Gastroesophageal sphincter (tissue), 4 donors: ENCODE measurements at places on chromosomes 2 and 18.
A peak's percentile ranks its signal among the peaks of the same experiment; 100 is the strongest.

DNA sequence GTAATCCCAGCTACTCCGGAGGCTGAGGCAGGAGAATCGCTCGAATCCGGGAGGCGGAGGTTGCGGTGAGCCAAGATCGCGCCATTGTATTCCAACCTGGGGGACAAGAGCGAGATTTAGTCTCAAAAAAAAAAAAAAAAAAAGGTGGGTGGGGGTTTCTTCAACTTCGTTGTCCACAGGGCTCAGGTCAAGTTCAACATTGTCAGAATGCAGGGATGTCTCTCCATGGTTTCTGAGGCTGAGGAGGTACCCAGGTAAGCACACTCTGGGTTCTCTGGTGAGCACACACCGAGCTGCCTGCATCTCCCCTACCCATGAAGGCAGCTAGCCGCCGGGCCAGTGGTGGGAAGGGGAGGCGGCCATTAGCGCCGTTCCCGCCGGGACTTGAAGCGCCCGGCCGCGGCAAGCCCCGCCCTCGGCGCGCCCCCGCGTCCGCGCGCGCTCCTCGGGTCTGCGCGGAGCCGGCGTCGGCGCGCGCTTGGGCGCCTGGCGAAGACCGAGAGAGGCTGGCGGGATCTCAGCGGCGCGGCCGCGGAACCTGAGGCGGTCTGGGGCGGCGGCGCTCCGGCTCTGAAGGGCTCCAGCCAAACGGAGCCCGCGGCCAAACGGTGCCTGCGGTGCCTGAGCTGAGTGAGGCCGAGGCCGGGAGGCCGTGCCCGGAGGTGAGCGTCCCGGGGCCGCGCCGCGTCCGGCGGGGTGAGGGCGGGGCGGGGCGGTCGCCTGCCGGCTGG is at the start of gene UBXN2A:
UBXN2A (plus strand) TSS at position 477 of the 731 bp plus-strand sequence. CDS start 17,852 bp downstream, outside the sequence.
- H3K4me1 ChIP-seq, result peaks cover 4% of the 10 kb centered on the region
- no peaks in the 10 kb centered on the region for H3K27me3 ChIP-seq
- H3K27ac ChIP-seq, result peak within 1 kb of the TSS; percentile 75
- peak within 1 kb of the TSS; percentile 97 for H3K4me3 ChIP-seq

DNA sequence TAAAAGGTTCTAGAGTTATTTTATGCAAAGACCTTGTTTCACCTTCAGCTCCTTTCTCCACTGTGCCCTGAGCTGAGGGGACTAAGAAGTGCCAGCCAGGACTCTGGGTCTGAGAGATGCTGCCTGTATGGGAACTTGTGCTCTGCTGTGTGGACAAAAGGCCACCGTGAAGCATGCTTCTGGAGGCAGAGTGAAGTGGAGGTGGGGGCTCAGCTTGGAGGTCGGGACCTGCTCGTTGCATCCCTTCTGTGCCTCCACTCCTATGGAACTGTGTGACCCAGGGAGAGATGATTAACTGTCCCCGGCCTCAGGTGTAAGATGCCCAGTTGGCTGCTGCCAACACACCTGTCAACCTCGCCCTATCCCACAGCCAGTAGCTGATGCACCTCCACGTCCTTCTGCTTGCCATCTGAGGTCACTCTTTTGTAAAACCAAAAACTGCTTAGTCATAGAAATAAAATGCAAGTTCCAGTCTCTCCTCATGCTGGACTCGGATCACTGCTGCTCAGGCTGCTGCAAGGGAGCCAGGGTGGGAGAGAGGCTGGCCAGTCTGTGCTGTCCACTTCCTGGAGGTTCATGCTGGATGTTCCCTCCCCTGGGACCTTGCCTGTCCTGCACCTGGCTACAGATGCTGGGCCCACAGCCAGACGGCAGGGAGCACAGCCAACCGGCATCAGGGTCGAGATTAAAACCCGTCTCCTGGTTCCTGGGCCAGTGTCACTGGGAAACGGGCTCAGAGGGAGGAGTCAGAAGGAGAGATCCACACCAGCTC is 113.2 kb downstream of the ACKR3 start:
- no peaks in the 10 kb centered on the region for H3K27me3 ChIP-seq
- H3K4me1 ChIP-seq, result no peaks in the 10 kb centered on the region
- H3K36me3 ChIP-seq, result no peaks in the 10 kb centered on the region
- H3K27ac ChIP-seq, result no peak overlapping the region
- ATAC-seq, result no peak
- no peak overlapping the region for H3K4me3 ChIP-seq

DNA sequence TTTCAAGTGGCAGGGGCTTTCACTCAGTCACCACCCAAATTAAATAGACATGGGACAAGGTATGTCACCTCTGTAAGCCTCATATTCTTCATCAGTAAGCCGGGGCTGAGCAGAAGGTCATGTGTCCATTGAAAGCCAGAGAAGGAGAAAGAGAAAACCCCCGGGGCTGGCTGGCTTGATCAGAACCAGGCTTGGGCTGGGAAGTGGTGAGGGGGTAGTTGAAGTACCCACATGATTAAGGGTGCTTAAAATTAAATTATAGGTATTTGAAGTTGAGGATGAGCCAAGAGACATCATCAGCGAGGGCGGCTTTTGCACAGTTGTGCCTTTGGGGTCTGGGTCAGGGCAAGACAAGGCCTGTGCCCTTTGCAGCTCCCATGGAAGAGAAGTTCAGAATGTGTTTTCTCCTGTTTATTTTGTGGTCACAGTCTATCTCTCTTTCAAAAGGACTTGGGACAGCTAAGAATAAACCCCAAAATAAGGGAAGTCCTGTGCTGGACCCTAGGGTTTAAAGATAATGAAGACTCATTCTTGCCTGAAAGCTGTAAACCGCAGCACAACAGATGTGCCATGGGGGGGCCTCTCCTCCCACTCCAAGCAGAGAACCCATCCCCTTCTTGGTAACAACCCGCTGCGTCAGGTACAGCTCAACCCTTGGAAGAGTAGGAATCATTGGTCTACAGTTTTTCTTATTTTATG is 10.7 kb downstream of the DBI start:
- no peak overlapping the region for H3K27ac ChIP-seq
- H3K4me3 ChIP-seq, result no peak overlapping the region
- no peaks in the 10 kb centered on the region for H3K4me1 ChIP-seq
- H3K27me3 ChIP-seq, result no peaks in the 10 kb centered on the region

DNA sequence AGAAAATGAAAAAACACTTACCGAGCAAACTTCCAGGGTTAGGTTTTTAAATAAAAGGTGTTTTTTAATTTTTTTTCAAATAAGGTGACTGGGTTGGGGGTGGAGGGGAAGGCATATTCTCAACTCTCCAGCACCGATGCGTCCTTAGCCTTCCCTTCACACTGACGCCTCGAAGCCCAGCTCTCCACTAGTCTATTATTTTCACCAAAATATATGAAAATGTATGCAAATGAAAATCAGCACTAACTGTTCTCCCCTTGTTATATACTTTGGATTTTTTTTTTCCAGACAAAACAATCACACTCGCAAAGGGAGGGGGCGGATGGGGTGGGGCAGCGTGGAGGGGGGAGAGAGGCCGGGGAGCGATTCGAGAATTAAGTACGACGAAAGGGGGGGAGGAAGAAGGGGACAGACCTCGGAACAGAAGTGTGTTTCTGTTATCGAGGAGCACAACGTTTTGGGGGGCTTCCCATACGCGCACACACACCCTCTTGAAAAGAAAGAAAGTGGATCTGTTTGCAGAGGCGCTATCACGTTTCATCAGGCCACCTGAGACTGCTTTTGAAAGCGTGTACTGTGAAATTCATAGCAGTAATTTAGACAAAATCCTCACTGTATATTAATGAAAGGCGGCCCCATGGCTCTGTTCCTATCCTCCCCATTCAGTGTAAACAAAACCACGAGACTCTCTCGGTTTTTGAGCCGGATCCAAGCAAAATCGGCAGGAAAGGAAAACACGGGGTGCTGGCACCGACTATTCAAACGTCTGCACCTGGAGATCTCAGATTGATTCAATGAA is 2.4 kb upstream of the POU3F3 start:
- no peak for ATAC-seq
- no peaks in the 10 kb centered on the region for H3K4me1 ChIP-seq
- peak overlapping the region; percentile 48 for H3K4me3 ChIP-seq
- H3K27me3 ChIP-seq, result peaks cover 97% of the 10 kb centered on the region
- peak overlapping the region; percentile 53 for H3K27ac ChIP-seq
- no peaks in the 10 kb centered on the region for H3K36me3 ChIP-seq

- no peak overlapping the region for H3K27ac ChIP-seq
- no peaks in the 10 kb centered on the region for H3K4me1 ChIP-seq
- no peaks in the 10 kb centered on the region for H3K36me3 ChIP-seq
- ATAC-seq, result no peak
- H3K4me3 ChIP-seq, result no peak overlapping the region
These were observed 226.1 kb downstream of the DOK6 start for GRCh38 chr18:69626643-69627242.

GRCh38 chr2:222479859-222480258 is 55.5 kb downstream of the SGPP2 start:
- ATAC-seq, result no peak
- H3K4me3 ChIP-seq, result no peak overlapping the region
- no peaks in the 10 kb centered on the region for H3K27me3 ChIP-seq
- no peak overlapping the region for H3K27ac ChIP-seq

- H3K4me1 ChIP-seq, result peaks cover 6% of the 10 kb centered on the region
- no peaks in the 10 kb centered on the region for H3K36me3 ChIP-seq
- H3K27me3 ChIP-seq, result no peaks in the 10 kb centered on the region
- no peak overlapping the region for H3K27ac ChIP-seq
These were observed 23.7 kb downstream of the FAM178B start for GRCh38 chr2:96962567-96963203.

DNA sequence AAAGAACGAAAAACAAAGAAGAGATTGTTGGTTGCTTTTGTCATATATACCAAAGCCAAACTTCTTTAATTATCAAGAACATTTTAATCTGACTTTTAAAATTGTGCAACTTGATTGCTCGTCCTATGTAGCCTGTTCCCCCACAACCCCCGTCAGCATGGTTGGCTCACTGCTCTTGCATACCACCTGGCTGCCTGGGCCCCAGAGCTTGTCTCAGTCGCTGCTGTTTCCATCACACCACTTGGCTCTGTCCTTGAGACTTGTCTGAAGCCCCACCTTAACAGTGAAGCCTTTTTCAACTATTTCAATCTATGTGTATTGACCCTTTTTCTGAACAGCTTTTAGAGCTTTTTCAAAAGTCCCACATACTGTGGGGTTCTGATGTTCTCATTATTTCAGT is 270.8 kb downstream of the ZNF407 start:
- no peaks in the 10 kb centered on the region for H3K4me1 ChIP-seq
- no peak overlapping the region for H3K4me3 ChIP-seq
- H3K27ac ChIP-seq, result no peak overlapping the region
- no peaks in the 10 kb centered on the region for H3K36me3 ChIP-seq

DNA sequence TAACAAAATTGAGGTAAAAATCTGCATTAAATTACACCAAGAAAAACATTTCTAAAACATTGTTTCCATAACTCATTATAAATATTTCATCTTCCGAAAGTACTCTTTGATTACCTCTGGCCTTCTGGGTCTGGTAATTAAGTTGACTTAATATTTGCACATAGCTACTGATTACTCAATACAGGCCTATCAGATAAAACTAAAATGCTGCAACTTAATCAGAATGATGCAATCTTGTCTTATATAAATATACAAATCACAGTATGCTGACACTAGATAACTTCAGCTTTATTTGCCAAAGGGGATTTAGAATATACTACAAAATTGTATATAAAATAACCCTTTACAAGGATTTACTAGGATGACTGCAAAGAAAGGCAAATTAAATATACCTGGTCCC is 49.3 kb downstream of the SLC35F5 start:
- no peak for ATAC-seq
- peaks cover 40% of the 10 kb centered on the region for H3K36me3 ChIP-seq
- no peak overlapping the region for H3K27ac ChIP-seq
- no peaks in the 10 kb centered on the region for H3K4me1 ChIP-seq

GRCh38 chr2:88602022-88602421 is 25.2 kb downstream of the EIF2AK3 start:
- no peaks in the 10 kb centered on the region for H3K36me3 ChIP-seq
- H3K4me3 ChIP-seq, result no peak overlapping the region
- H3K4me1 ChIP-seq, result no peaks in the 10 kb centered on the region
- H3K27ac ChIP-seq, result no peak overlapping the region
- H3K27me3 ChIP-seq, result no peaks in the 10 kb centered on the region
- no peak for ATAC-seq

DNA sequence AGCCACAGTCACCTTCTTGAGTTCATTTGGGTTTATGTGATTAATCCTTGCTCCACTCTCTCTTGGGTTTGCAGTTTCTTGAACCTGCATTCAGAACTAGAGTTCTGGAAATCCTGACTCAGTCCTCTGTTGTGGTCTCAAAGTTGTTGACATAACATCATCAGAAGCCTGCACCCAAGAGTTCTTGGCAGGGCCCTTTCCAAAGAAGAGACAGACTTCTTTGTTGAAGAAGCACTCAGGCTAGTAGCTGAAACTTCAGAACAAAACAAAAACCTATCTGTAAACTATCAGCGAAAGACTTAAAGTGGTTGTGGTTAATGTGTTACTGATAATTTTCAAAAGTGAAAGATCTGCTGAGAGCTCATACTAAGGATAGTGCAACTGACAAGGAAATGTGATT is 120.8 kb downstream of the FAM168B start:
- H3K4me3 ChIP-seq, result no peak overlapping the region
- H3K27me3 ChIP-seq, result peaks cover 13% of the 10 kb centered on the region
- no peak overlapping the region for H3K27ac ChIP-seq
- H3K36me3 ChIP-seq, result no peaks in the 10 kb centered on the region

DNA sequence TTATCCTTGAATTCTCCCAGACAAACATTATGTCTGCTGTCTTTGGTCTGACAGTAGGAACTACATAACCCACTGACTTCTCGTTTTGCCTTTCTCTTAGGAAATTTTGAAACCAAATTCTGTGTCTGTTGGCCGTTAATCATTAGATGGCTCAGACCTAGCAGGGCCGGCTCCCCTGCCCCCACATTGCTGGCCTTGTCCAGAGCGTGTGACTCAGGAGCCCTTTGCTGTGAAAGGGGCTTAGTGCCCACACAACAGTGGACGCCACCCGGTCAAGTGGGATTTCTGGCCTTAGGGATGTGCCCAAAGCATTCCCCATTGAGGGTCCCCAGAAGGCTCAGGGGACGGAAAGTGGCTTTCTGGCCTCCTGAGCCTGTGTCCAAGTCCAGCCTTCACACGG is 137.5 kb downstream of the CTIF start:
- H3K4me1 ChIP-seq, result no peaks in the 10 kb centered on the region
- ATAC-seq, result no peak
- no peak overlapping the region for H3K4me3 ChIP-seq
- peaks cover 26% of the 10 kb centered on the region for H3K36me3 ChIP-seq
- H3K27ac ChIP-seq, result no peak overlapping the region
- no peaks in the 10 kb centered on the region for H3K27me3 ChIP-seq

DNA sequence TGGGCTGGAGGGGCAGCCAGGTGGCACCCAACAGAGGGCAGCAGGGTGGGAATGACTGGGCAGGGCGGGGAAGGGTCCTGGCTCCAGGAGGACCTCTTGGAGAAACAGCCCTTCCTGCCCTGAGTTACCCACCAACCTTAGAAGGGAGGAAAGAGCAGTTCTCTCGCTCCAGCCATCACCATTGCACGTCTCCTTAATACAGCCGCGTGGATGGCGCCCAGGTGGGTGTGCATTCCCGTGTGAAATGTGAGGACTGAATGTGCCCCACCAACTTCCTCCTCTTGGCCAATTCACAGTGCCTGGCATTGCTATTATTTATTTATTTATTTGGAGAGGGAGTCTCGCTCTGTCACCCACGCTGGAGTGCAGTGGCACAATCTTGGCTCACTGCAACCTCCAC is 107.0 kb downstream of the SMIM21 start:
- H3K27ac ChIP-seq, result no peak overlapping the region
- no peak for ATAC-seq
- H3K36me3 ChIP-seq, result no peaks in the 10 kb centered on the region
